ENCODE measurements at places on chromosomes 1 and 21. TPM values are rescaled to one million over a fixed set of nuclear protein-coding genes. Genes with fewer than 3 reads are reported as not detected.
A peak's percentile ranks its signal among the peaks of the same experiment; 100 is the strongest.

DNA sequence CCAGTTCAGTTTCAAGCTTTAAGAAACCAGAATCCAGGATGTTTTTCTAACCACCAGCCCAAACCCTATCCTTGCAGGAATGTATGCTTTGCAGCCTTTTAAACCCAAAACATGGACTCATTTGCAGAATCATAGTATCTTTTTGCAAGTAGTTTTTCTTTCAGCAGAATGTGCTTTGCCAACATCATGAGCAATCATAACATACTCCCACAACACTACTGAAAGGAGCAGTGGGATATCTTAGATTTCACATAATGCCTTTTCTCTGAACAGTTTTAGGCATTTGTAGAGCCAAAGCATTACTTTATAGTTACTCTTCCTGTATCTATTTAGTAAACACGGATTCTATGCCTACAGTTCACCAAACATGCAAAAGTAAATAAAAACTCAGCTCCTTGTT is 10.0 kb upstream of the SH2D2A start:
- DNase-seq, result no peak
- no peaks in the 10 kb centered on the region for H3K27me3 ChIP-seq
- no peaks in the 10 kb centered on the region for H3K36me3 ChIP-seq
- no peak overlapping the region for H3K4me3 ChIP-seq
- no peaks in the 10 kb centered on the region for H3K4me1 ChIP-seq
- H3K27ac ChIP-seq, result no peak overlapping the region

GRCh38 chr1:241513378-241513777 is 6.2 kb downstream of the FH start:
- DNase-seq, result no peak
- no peaks in the 10 kb centered on the region for H3K27me3 ChIP-seq
- H3K36me3 ChIP-seq, result peaks cover 48% of the 10 kb centered on the region

GRCh38 chr1:86788300-86789206 is 84.2 kb downstream of the SH3GLB1 start:
- peak overlapping the region; percentile 51 for H3K27ac ChIP-seq
- DNase-seq, result no peak
- no peaks in the 10 kb centered on the region for H3K36me3 ChIP-seq
- H3K4me1 ChIP-seq, result peaks cover 19% of the 10 kb centered on the region
- no peaks in the 10 kb centered on the region for H3K27me3 ChIP-seq

The CRP gene
- 0.26 TPM for total RNA-seq

DNA sequence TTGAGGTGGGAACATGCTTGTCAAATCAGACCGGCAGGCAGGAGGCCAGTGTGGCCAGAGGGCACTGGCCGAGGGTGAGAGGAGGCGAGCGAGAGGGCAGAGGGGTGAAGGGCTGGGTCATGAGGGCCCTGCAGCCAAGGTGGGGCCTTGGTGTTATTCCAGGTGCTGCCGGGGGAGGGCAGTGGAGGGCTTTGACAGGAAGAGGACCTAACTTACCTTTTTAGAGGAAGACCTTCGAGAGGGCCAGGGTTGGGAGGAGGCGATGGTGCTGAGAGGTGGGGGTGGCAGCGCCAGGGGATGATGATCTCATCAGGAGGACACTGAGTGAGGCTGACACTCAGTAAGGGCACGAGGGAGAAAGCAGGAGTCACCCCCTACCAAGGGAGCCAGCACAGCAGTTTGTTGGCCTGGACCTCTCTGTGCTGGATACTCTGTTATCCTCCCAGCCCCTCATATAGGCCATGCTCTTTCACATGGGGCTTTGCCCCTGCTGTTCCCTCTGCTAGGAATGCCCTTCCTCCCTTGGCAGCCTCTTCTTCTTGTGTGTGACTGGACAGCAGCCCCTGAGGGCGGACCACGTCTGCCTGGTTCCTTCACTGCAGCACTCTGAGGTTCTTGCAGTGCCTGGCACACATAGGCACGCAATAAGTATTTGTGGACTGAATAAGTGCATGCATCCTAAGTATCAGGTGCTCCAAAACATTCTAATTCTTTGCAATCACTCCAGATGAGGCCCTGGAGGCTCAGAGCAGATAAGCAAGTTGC is 7.5 kb upstream of the TTC22 start:
- no peak overlapping the region for H3K4me3 ChIP-seq
- no peak overlapping the region for H3K27ac ChIP-seq
- no peaks in the 10 kb centered on the region for H3K36me3 ChIP-seq
- H3K4me1 ChIP-seq, result no peaks in the 10 kb centered on the region
- H3K27me3 ChIP-seq, result no peaks in the 10 kb centered on the region
- no peak for DNase-seq

The FMN2 gene
- total RNA-seq, result 0.52 TPM

GRCh38 chr1:80054129-80054528 is 1047.6 kb upstream of the ADGRL4 start:
- H3K27me3 ChIP-seq, result no peaks in the 10 kb centered on the region
- DNase-seq, result no peak
- no peak overlapping the region for H3K4me3 ChIP-seq

The ARL8A gene
- 106 TPM for total RNA-seq

DNA sequence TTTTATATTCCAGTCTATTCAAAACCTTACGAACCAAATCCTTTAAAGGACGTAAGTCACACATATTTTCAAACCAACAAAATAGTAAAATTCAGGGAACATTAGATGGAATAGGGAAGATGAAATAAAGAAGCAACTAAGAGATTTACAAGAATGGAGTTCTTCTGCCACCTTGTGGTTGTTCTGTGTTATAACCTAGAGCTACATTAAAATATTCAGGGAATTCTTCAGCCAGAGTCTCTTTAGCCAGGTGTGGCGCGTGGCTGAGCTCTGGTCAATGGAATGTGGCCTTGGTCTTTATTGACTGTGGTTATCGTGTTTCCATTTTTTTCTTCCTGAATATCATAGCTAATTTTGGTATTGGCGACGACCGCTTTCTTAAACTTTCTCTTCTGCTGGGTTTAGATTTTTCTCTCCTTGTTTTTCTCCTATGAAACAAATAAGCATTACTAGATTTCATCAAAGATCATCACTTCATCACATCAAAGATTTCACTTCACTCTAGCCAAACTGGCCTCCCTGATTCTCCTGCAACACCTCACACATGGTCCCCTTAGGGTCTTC is 221.3 kb downstream of the MRPL39 start:
- no peaks in the 10 kb centered on the region for H3K4me1 ChIP-seq
- H3K27me3 ChIP-seq, result no peaks in the 10 kb centered on the region
- no peak for DNase-seq

GRCh38 chr1:162485236-162485635 is 12.4 kb upstream of the UHMK1 start:
- H3K4me3 ChIP-seq, result no peak overlapping the region
- H3K4me1 ChIP-seq, result no peaks in the 10 kb centered on the region
- H3K27me3 ChIP-seq, result no peaks in the 10 kb centered on the region
- no peak overlapping the region for H3K27ac ChIP-seq

- peak overlapping the region; percentile 68 for H3K4me3 ChIP-seq
- H3K4me1 ChIP-seq, result peaks cover 20% of the 10 kb centered on the region
- H3K36me3 ChIP-seq, result no peaks in the 10 kb centered on the region
- DNase-seq, result peak; percentile 84
Observed at GRCh38 chr1:151458802-151459330, 428 bp downstream of the POGZ start.

DNA sequence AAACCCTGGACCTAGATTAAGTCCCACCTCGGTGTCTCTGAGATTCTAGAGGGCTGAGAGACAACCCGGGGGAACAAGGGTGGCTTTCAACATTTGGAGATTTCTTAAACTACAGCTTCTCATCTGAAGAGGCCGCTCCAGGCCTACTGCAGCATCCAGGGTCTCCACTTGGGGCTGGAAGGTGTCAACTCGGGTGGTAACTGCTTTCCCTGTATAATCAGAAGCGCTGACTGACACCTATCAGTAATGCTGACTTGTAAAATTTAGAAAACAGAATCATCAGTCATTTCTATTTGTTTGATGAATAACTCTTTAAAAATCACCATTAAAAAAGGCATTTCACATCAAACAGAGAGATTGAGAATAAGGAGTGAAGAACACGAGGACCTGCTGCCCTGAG is 226.0 kb downstream of the PBX1 start:
- H3K27me3 ChIP-seq, result no peaks in the 10 kb centered on the region
- no peak for DNase-seq
- no peak overlapping the region for H3K27ac ChIP-seq
- peaks cover 37% of the 10 kb centered on the region for H3K4me1 ChIP-seq

DNA sequence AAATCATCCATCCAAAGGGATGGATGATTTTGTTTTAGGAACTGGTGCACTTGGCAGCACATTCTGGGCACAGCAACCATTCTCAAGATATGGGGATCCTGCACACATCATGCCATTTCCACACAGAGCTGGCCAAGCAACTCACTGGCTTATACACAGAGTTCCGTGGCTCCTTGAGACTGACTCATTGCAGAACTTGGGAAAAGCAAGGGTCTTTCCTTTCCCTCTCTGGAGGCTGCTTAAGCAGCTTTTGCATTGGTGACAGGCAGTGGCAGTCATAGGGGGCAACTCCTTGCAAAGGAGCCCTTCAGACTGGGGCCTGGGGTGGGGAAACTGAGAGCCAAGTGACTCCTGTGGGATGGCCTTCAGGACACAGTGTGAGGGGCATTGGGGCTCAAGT is 1.9 kb upstream of the MAD2L2 start:
- H3K36me3 ChIP-seq, result no peaks in the 10 kb centered on the region
- peaks cover 14% of the 10 kb centered on the region for H3K4me1 ChIP-seq
- no peak overlapping the region for H3K27ac ChIP-seq
- H3K27me3 ChIP-seq, result no peaks in the 10 kb centered on the region
- no peak for DNase-seq

GRCh38 chr1:181347495-181348390 is 135.6 kb upstream of the CACNA1E start:
- H3K27ac ChIP-seq, result no peak overlapping the region
- no peaks in the 10 kb centered on the region for H3K4me1 ChIP-seq
- no peak for DNase-seq

GRCh38 chr1:230366504-230366915 is 59.6 kb downstream of the PGBD5 start:
- no peaks in the 10 kb centered on the region for H3K36me3 ChIP-seq
- H3K27ac ChIP-seq, result no peak overlapping the region
- no peaks in the 10 kb centered on the region for H3K27me3 ChIP-seq
- no peak overlapping the region for H3K4me3 ChIP-seq
- DNase-seq, result no peak
- no peaks in the 10 kb centered on the region for H3K4me1 ChIP-seq

The FALEC gene
- total RNA-seq, result 1.0 TPM

- peak; percentile 79 for DNase-seq
- H3K27ac ChIP-seq, result peak within 1 kb of the TSS; percentile 86
- no peaks in the 10 kb centered on the region for H3K36me3 ChIP-seq
- peak within 1 kb of the TSS; percentile 68 for H3K4me3 ChIP-seq
Observed at GRCh38 chr1:3068564-3069431, at the start of gene PRDM16. PRDM16 (plus strand) TSS chr1:3069203; CDS start chr1:3069260, 57 bp downstream.

DNA sequence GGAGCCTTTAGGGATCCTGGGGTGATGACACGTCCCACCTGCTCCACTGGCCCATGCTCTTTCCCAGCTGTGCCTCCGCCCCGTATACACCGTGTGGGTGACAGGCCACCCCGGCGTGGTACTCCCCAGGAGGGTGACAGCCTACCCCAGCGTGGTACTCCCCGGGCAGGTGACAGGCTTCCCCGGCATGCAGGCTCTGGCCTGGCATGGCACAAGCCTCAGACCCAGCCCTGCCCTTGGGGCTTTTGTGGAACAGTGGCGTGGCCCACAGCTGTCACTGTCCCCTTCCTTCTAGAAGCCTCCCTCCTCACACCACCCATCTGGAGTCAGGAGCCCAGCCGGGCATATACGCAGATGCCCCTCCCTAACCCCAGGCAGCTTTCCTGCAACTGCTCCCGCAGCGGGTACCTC is 4.7 kb upstream of the PFKL start:
- H3K4me3 ChIP-seq, result no peak overlapping the region
- H3K27ac ChIP-seq, result no peak overlapping the region
- peaks cover 16% of the 10 kb centered on the region for H3K4me1 ChIP-seq
- no peaks in the 10 kb centered on the region for H3K27me3 ChIP-seq
- DNase-seq, result no peak
- no peaks in the 10 kb centered on the region for H3K36me3 ChIP-seq

The MROH9 gene
- total RNA-seq, result not detected

- no peak for DNase-seq
- H3K27ac ChIP-seq, result no peak overlapping the region
- H3K27me3 ChIP-seq, result no peaks in the 10 kb centered on the region
- no peaks in the 10 kb centered on the region for H3K36me3 ChIP-seq
Observed at GRCh38 chr1:222784916-222785315, 29.9 kb upstream of the DISP1 start.

DNA sequence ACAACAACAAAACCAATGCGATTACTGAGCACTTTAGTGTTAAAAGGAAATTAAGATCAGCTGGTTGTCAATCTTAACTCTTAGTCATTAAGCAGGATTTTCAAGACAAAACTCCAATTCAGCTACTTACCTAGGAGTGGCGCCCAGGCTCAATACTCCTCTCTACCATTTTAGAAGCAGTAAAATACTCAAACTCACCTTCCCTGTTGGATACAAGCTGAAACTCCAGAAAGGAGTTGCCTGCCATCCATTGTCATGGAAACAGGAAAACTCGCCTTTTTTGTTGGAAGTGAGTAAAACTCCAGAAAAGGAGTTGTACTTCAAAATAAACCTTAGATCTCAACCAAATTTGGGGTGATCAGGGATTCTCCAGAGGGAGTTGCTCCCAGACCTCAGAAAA is 127.0 kb upstream of the F3 start:
- H3K4me1 ChIP-seq, result no peaks in the 10 kb centered on the region
- no peak for DNase-seq
- no peak overlapping the region for H3K27ac ChIP-seq

DNA sequence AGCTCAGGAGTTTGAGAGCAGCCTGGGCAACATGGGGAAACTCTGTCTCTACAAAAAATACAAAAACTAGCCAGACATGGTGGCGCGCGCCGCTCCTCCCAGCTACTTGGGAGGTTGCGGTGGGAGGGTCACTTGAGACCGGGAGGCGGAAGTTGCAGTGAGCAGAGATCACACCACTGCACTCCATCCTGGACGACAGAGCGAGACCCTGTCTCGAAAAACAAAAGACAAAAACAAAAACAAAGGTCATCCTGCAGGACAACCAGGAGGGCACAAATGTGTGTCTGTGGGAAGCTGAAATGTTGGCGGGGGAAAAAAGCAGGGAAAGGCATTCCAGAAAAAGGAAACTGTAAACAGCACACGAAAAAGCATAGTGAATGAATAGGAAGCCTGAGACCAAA is 104.1 kb upstream of the HNRNPU start:
- no peaks in the 10 kb centered on the region for H3K36me3 ChIP-seq
- H3K27me3 ChIP-seq, result no peaks in the 10 kb centered on the region
- H3K4me1 ChIP-seq, result peaks cover 34% of the 10 kb centered on the region
- no peak for DNase-seq
- H3K4me3 ChIP-seq, result peak overlapping the region; percentile 71
- H3K27ac ChIP-seq, result peak overlapping the region; percentile 99

DNA sequence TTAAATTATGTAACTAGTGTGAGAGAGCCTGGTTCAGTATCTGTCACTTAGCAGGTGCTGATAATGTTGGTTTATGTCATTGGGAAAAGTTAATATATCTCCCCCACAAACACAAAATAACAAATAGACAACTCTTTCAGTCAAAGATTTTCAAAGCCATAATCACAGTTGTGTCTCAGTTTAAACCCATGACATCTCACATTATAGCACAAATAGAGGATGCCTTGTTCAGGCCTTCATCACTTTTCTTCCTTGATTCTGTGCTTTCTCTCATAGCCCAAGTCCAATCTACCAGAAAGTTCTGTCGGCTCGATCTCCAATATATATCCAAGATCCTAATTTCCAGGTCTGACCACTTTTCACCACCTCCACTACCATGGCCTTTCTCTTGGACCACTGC is 6.2 kb upstream of the EPS15 start:
- no peaks in the 10 kb centered on the region for H3K27me3 ChIP-seq
- no peaks in the 10 kb centered on the region for H3K36me3 ChIP-seq
- no peak overlapping the region for H3K27ac ChIP-seq
- DNase-seq, result no peak
- no peak overlapping the region for H3K4me3 ChIP-seq

- H3K4me3 ChIP-seq, result no peak overlapping the region
- no peaks in the 10 kb centered on the region for H3K36me3 ChIP-seq
- no peak overlapping the region for H3K27ac ChIP-seq
- H3K27me3 ChIP-seq, result peaks cover 30% of the 10 kb centered on the region
- DNase-seq, result no peak
Observed at GRCh38 chr1:17929224-17929623, 174.1 kb downstream of the ACTL8 start.

All from upper lobe of right lung (tissue), 1 donor.